ENCODE measurements at places on chromosomes 1 and 21.

- DNase-seq = no peak
Observed at GRCh38 chr1:67771749-67772148, 61.5 kb downstream of the GNG12 start.

- no peak for DNase-seq
Observed at GRCh38 chr1:40785446-40785845, 1.9 kb downstream of the KCNQ4 start.

DNA sequence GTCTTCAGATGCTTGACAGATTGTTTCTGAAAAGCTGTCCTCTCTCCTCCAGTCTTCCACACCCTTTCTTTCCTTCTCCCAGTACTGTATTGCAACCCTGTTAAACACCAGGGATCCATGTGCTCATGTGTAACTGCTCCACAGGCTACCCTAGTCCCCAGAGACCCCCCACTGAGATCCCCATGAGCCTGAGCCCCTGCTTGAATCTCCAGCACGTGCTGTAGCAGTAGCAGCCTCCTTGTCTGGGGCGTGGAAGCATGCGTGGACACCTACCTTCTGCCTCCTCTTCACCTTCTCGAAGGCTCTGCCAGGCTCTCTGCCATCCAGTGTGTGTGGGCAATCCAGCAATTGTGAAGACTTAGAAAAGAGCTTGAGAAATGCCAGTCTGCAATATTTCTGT is 25.2 kb downstream of the GPR137B start:
- DNase-seq = no peak

DNA sequence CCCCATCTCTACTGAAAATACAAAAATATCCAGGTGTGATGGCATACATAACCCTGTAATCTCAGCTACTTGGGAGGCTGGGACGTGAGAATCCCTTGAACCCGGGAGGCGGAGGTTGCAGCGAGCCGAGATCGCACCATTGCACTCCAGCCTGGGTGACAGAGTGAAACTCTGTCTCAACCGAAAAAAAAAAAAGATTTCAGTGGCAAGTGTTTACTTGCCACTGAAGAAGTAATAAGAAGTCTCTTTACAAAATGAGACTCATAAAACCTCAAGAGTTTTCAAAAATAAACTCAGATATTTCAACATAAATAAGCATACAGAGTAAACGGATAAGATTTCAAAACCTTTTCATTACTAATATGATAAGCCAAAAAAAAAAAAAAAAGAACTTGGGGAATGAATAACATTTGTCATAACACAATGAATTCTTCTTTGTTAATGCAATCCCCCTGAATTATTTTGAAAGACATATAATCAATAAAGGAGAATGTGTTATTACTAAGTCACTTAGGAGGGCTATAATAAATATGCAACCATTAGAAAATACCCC is 34.2 kb upstream of the EXO1 start:
- no peak for DNase-seq

- DNase-seq = no peak
Observed at GRCh38 chr1:23393706-23394105, 24.1 kb upstream of the ZNF436 start.

DNA sequence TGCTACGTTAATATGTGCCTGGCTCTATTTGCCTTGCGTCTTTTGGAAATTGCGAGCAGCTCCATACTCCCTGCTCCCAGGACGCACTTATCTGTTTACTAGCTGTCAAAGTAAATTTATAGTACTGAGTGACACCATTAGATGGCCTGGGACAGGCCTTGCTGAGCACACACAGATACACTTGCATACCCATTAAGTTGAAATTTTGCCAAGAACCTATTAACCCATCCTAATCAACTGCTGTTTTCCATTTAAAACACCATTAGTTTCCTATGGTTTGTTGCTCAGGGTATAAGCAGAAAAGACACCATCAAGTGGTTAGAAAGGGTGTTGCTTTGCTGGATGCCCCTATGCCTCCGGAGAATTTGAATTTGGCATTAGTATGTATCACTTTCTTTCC is 187.3 kb downstream of the SLC44A5 start:
- DNase-seq = peak; percentile 85

- no peak for DNase-seq
Observed at GRCh38 chr1:43327549-43328292, 9.9 kb upstream of the MPL start.

- no peak for DNase-seq
Observed at GRCh38 chr1:21750841-21751240, 32.1 kb downstream of the USP48 start.

DNA sequence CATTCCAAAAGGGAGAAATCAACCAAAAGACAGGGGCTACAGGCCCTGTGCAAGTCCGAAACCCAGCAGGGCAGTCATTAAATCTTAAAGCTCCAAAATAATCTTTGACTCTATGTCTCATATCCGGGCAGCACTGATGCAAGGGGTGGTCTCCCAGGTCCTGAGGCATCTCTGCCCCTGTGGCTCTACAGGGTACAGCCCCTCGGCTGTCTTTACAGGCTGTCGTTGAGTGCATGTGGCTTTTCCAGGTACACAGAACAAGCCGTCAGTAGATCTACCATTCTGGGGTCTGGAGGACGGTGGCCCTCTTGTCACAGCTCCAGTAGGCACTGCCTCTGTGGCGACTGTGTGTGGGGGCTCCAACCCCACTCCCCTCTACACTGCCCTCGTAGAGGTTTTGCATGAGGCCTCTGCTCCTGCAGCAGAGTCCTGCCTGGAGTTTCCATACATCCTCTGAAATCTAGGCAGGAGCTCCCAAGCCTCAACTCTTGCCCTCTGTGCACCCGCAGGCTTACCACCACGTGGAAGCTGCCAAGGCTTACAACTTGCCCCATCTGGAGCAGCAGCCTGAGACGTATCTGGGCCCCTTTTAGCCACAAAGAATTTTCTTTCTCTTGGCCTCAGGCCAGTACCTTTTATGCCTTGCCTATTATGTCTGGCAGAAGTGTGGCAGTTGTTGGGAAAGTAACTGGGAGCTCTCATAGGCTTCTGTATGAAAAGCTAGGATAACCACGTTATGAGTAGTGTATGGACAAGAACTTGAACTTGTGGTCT is 52.5 kb downstream of the POU2F1 start:
- no peak for DNase-seq

GRCh38 chr21:20631633-20632032 is 366.6 kb upstream of the NCAM2 start:
- no peak for DNase-seq

DNA sequence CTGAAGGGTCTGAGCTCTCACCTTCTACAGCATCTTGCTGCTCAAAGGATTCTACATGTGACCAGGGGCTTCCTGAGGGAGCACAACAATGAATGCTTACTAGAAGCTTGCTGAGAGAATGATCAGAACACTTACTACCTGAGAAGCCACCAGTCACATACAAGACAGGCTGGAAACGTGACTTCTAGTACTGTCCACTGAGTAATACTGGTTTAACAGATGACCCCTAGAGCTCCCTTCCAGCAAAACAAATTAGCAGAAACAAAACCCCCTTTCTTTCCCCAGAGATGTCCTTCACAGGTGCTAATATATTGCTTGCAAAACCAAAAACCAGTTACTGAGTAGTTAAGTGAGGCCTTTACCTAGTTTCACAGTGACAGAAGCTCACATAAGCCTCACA is 2.1 kb downstream of the TAF5L start:
- no peak for DNase-seq

DNA sequence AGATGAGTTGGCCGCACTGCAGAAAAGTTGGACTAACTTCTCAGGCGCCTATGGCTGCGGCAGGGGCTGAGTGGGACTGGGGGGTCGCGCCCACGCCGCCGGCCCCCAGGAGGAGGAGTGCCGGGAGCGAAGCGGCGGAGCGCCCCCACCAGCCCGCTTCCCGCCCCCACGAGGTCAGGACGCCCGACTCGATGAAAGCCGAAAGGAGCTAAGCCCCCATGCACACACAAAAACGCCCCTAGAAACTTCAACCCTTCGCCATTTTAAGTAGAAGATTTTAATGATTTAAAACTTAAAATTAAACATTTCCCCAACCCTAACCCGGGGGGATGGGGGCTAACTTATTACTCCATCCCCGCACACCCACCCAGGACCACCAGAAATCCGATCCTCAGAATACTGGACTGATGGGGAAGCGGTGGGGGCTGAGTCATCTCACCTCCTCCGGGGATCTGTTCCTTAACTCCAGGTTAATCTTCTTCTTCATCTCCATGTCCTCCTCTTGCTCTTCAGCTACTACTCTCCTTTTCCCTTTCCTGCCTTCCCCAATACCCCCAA is 539 bp downstream of the ANP32E start:
- DNase-seq = no peak

GRCh38 chr1:109046671-109047070 is 4.8 kb upstream of the WDR47 start:
- DNase-seq = no peak

GRCh38 chr1:221268295-221268694 is 389.1 kb downstream of the HLX start:
- no peak for DNase-seq

DNA sequence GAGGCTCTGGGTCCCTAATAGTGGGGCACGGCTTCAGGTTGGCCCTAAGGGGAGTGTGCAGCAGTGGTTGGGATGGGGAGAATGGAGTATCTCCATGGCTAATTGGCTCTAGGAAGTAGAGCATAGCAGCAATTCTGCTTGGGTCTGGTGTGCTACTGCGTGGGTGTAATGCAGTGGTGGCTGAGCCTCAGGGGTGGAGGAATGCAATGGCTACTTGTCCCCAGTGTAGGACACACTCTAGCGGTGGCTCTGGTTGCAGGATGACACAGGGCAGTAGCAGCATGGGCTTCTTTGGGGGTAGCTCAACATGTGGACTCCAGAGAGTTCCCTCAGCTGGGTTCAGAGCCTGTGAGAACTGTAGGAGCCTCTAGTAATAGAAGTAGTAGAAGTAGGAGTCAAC is 91.2 kb upstream of the FAM78B start:
- DNase-seq = no peak

DNA sequence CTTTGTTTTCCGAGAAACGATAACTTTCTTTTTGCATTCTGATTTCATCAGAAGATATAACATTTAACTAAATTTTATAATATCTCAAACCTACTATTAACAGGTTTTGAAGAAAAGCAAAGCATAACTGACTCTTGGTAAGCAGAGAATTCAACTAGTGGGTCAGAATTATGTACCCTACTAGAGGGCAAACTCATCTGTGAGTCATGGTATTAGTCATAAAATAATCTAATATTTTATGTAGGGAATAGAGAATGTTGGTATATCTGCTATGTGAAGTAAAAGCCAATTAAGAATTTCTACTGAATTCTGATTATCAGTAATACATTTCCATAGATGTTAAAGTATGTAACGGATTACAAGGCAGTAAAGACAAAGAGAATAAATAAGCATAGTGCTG is 56.8 kb downstream of the USP1 start:
- no peak for DNase-seq

DNA sequence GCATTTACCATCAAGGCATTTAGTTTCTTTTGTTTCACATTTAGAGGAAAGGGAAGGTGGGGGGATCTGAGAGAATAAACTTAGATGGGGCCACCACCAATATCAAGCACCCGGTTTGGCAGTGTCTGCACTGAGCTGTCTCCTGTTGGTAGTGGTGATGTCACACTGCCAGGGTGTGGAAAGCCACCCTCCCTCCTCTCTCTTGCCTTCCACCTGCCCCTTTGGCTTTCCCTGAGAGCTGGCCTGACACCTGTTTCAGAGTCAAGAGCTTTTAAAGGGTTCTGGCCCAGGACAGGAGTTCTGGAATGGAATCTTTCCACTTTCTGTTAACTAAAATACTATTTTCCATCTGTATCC is 13.4 kb downstream of the ATF3 start:
- DNase-seq = no peak

DNA sequence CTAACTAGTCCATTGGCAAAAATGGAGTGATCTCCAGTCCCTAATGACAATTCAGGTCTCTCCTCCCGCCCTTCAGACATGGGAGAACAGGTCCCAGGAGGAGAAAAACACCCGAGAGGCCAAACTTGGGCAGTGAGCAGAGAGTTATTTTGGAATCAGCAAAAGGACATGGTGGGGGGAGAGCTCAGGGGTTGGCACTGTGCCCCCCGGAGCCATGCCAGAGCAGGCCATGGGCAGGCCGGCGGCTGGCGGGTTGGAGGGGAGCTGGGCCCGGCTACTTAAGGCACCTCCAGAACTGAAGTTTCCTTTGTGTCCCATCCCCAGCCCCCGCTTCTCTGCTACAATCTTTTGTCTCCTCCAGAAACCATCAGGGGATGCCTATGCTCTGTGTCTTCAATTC is 7.1 kb downstream of the LGR6 start:
- DNase-seq = no peak

DNA sequence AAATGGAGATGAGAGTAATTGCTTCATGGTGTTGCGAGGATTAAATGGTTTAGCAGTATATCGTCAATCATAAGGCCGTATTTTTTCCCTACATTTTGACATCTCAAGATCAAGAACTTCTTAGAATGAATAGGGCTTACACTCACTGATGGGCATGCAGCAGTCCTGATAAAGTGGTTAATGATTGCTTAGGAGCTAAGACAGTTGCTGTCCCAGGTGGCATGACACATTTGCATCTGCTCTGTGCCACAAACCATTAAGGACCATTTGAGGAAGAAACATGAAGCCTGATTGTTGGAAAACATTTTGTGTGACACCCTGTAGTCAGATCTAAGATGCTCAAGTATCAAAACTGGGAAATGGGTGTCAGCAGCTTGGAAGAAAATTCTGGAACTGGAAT is 81.0 kb upstream of the SGIP1 start:
- DNase-seq = no peak

GRCh38 chr1:212595787-212596714 is 12.5 kb upstream of the ATF3 start:
- DNase-seq = no peak

DNA sequence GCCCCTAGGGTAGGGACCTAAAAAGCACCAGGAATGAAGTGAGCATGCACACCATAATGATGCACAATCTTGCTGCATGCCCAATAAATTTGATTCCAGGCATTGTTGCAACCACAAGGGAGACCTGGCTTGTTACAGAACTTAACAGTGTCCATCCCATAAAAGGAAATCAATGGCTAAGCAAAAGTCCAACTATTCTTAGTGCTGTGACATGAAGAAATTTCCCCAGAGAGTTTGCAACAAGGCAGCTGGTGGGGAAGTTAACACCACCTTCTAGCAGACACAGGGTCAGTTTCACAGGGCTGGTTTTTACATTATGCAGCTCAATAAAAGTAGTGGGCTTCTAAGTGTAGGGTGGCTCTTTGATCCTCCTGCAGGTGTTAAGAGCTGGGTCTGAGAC is 221.1 kb downstream of the KCNJ6 start:
- DNase-seq = no peak

DNA sequence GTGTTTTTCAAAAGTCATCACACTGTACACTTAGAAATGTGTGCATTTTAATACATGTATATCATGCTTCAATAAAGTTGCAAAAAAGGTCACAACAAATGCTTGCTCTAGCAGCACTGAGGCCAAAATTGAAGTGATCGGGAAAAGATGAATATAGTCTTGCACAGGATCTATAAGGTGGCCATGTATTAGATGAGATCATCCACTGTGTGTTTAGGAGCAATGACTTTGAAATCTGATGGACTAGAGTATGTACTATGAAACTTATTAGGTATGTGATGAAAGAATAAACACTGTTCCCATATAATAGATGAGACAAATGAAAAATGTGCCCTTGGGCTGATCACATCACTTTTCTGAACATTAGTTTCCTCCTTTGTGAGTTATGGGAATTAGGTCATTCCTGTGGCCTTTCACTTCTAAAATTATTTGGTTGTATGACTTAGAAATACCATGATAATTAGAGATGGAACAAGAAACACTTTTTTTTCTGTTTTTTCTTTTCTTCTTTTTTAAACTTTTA is 984.6 kb downstream of the ADGRL2 start:
- DNase-seq = no peak

GRCh38 chr1:213327017-213327667 is 276.1 kb downstream of the RPS6KC1 start:
- DNase-seq = no peak
